ENCODE measurements at places on chromosomes 12 and 14.

- DNase-seq = no peak
These were observed 60.7 kb upstream of the PYGL start for GRCh38 chr14:51004801-51005526.

DNA sequence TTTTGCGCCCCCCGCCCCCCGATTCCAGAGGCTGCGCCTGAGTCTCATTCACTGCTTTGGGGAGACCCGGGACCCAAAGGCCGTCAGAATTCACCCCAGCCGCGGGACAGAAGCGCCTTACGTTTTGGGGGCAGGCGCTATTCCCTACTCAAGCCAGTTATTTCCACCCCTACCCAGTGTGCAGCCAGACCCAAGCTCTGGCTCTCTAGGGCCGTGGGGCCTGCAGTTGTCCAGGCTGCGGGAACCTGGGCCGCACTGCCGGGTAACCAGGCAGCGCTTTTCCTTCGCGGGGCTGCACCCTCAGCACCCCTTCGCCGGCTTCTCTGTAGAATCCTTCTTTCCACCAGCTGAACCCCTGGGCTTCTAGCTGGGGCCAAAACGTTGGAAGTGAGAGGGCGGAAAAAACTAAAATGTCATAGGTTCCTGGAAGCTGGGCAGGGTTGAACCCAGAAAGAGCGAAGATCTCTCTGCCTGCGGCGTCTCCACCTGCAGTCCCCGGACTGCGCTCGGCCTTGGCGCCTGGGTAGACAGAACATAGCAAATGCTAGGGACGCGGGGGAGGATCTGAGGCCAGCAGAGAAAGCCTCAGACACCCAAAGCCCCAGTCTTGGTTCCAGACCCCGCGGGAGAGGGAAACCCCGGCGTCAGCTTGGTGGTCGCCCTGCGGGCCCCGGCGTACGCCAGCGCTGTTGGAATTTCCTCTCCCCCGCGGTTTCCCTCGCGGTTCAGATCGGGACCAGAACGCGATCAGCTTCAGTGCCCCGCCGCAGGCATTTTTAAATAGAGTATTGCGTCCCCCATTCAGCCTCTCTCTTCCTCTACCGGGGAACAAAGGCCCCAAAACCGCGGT, 18.3 kb downstream of the TBX3 start:
- no peak for DNase-seq

DNA sequence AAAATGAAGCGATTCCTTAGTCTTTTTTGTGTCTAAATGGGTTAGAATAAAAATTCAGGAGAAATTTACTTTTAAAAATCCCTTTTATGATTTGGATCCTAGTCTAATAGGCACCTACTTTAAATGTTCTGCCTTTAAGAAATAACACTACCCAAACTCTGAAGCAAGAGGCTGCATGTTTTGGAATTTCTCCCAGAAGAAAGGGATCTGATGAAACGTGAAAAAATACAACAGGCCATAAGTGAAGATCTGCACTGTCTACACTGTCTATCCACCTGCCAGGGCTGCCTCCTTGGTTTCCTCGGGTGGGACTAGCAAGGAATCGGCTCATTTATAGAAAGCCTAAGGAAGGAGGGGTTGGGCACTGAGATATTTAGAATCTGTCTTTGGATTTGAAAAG, 22.1 kb downstream of the ACVR1B start:
- DNase-seq = no peak

DNA sequence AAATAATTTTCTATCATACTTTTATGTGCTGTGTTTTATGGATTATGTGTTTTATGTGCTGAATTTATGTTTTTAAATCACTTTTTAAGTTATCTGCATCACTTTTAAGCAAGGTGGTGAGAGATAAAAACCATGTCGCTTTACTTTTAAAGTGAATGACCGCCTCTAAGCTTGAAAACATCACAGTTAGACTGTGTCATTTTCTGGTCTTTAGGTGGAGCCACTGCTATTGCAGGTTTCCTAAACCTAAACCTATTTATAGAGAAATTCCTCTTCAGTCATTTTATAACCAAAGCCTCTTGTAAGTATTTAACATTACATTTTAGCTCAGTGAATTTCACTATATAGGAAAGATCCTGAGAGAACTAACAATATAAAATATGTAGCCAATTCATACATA, 21.0 kb upstream of the MDM2 start:
- DNase-seq = peak; percentile 26

DNA sequence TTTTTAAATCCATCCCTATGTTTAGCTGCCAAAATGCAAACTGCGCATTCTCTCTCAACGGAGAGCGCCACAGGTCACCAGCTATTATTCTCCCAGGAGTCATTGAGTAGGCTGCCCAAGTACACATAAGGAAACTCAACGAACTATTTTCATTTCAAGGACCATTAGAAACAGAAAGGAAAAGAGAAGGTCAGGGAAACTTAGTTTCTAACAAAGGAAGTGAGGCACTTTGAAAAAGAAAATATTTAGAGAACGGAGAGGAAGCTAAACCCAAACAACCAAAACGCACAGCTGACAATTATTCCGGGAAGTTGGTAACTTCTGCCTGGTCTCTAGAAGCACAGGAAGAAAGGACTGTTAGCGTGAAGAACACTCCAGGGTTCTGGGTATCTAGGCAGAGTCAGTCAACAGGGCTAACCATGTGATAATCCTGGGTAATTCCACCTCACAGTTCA, 23.5 kb downstream of the GPHB5 start:
- DNase-seq = no peak

- no peak for DNase-seq
These were observed 229.5 kb downstream of the CACNA1C start for GRCh38 chr12:2282318-2282717.

- DNase-seq = no peak
These were observed 149.5 kb downstream of the IPO8 start for GRCh38 chr12:30546121-30546520.

- no peak for DNase-seq
These were observed 1.7 kb downstream of the RASSF8 start for GRCh38 chr12:25960143-25960542.

DNA sequence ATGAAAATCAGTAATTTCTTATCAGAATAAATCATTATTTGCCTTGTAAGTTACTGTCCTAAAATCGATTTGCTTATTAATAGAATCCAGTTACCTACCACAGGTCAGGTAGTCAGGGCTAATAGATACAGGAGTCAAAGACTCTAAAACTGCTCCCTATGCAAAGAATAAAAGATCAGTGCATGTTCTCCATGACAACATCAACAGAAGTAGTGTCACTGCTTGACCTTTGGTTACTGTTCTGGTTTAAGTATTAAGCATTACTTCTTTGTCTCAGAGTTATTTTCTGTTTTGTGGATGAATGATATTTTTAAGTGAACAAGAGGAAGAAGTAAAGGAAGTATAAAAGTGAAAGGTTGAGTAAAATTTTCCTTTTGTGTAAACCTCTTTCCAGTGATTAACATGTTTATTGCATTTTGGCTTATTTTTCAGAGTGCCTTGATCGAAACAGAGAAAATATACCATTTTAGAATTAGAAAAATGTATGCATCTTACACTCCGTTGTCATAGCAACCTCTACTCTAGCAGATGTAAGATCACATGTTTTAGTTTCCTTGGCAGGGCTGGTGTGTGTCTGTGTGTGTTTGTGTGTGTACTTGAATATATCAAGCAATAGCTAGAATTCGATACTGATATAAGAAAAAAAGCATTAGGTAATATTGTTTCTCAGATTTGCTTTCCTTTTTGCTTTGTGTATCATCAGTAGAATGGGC, 44.7 kb downstream of the ABCD2 start:
- DNase-seq = no peak

GRCh38 chr14:44887596-44887955, 74.2 kb downstream of the KLHL28 start:
- DNase-seq = no peak

- DNase-seq = no peak
These were observed 7.3 kb downstream of the YEATS4 start for GRCh38 chr12:69366796-69367195.

DNA sequence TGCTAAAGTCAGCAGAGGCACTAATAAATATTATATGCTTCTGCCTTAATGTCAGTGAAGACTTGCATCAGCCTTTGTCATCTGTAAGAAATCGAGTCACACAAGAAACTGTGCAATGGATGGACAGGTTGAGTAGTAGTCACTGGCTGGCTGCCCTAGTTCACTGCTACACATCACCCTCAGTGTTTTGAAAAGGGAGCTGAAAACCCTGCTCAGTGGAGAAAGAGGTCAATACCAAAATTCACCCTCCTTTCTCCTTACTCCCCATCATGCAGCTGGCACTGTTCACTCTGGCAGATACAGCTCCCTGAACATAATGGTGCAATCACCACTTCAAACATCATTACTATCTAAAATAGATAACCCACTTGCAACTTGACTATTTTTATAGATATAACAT, 6.6 kb downstream of the ANKS1B start:
- DNase-seq = no peak

DNA sequence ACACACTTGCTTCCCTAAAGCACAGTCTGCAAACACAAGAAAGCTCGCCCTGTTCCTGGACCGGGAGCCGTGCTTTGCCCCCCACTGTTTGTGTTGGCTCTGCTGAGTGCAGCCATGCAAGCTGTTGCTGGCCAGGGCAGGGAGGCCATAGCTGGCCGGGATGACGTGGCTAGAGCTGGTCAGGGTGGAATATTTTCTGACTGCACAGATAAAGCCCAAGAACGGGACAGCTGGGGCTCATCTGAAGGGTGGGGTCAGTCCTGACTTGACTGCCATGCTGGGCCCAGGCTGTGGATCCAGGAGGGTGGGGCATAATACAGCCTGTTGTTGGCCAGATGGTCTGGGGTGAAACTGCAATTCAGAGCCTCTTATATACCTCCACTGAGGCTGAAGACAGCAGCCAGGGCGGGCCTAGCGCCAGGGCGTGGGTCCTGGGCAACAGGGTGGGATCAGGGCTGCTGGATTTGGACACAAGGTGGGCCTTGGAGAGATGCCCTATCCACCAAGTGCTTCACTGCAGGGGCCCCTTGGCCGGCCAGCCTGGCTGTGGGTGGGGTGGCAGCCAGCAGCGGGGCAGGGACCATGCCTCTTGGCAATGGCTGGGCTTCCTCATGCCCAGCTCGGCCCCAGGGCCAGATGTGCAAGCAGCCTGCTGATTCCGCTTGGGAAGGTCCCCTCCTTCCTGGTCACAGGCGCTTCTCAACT, 14.8 kb downstream of the KMT5A start:
- peak; percentile 66 for DNase-seq

DNA sequence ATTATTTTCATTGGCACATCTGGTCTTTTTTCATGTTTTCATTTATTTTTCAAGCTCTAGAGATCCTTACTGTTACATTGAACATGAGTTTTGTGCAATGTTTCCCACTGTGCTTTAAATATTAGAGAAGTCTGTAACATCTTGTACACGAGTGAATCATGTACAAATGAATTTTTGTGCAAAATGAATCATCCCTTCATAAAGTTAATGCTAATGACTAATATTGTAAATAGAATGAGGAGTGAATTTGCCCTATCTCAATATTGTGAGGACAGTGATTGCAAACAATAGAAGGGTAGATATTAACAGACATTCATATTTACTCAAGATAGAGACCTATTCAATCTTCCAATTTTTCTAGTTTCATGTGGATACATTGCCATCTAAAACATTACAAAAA, 463.3 kb upstream of the FOXG1 start:
- DNase-seq = no peak

DNA sequence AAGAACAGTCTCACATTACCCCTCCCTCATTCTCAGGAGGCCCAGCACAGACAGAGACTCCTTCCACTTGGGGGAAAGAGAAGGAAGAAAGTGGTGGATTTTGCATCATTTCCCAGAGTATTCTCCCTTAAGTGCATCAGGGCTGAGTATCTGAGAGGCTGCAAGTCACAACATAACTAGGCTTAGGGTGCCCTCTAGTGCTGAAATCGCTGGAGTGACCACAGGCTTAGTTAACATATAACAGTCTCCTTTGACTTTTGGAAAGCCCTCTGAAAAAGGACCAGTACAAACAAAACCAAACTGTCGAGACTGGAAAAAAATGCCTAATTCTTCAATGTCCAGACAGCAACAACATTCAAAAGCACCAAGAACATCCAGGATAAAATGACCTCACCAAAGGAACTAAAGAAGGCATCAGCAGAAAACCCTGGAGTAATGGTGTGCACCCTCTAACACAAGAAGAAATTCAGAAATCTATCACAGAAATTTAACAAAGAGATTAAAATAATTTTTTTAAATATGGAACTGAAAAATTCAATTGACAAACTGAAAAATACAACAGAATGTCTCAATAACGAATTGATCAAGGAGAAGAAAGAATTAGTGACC, 412.3 kb downstream of the RPS29 start:
- DNase-seq = peak; percentile 78

DNA sequence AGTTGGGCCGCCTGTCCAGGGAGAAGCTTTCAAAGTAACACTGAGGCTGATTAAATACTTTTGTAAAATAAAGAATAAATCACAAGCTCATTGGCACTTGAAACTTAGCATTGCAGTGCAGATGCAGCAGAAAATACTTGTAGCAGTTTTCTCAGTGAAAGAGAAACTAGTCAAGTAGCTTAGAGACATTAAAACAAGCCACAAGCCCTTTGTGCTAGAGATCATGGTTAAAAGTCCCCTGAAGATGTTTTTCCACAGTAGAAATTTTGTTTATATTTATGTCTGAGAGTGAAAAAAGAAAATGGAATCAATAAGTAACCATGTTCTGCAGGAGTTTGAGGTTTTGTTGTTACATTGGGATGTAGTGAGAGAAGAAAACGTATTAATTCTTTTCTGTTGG, 5.9 kb downstream of the PSEN1 start:
- DNase-seq = no peak

GRCh38 chr12:4615667-4616066, 33.2 kb downstream of the AKAP3 start:
- no peak for DNase-seq

- DNase-seq = peak; percentile 71
These were observed 653 bp downstream of the PA2G4 start for GRCh38 chr12:56104815-56105608.

Data from erythroblast (primary cell).